ENCODE measurements at places on chromosomes 4 and X. TPM values are rescaled to one million over a fixed set of nuclear protein-coding genes. Genes with fewer than 3 reads are reported as not detected.

Gene KLHL4
- total RNA-seq = 2.7 TPM

GRCh38 chr4:179596621-179597020, 2154.4 kb upstream of the AGA start:
- no peaks in the 10 kb centered on the region for H3K36me3 ChIP-seq
- H3K4me3 ChIP-seq = no peak overlapping the region
- H3K4me1 ChIP-seq = peaks cover 2% of the 10 kb centered on the region
- H3K27me3 ChIP-seq = no peaks in the 10 kb centered on the region
- H3K27ac ChIP-seq = no peak overlapping the region

Gene WDR13
- total RNA-seq = 75.3 TPM

GRCh38 chrX:134753718-134754008, 95.4 kb upstream of the PLAC1 start:
- DNase-seq = no peak
- H3K36me3 ChIP-seq = peaks cover 2% of the 10 kb centered on the region
- no peaks in the 10 kb centered on the region for H3K27me3 ChIP-seq
- H3K4me3 ChIP-seq = no peak overlapping the region

Gene ADH7
- not detected for total RNA-seq

- no peaks in the 10 kb centered on the region for H3K27me3 ChIP-seq
- no peak for DNase-seq
- no peak overlapping the region for H3K4me3 ChIP-seq
- no peaks in the 10 kb centered on the region for H3K4me1 ChIP-seq
- no peaks in the 10 kb centered on the region for H3K36me3 ChIP-seq
Measured at GRCh38 chr4:3684546-3684945, 81.6 kb upstream of the ADRA2C start.

Gene DCHS2
- 0.91 TPM for total RNA-seq

GRCh38 chr4:56409511-56410090, 22.3 kb upstream of the AASDH start:
- no peak overlapping the region for H3K27ac ChIP-seq
- H3K4me3 ChIP-seq = no peak overlapping the region
- no peaks in the 10 kb centered on the region for H3K27me3 ChIP-seq

GRCh38 chr4:112655270-112655669, 18.3 kb downstream of the LARP7 start:
- DNase-seq = no peak
- no peaks in the 10 kb centered on the region for H3K4me1 ChIP-seq
- no peaks in the 10 kb centered on the region for H3K27me3 ChIP-seq
- peaks cover 6% of the 10 kb centered on the region for H3K36me3 ChIP-seq
- H3K4me3 ChIP-seq = no peak overlapping the region

Gene TMEM35A
- total RNA-seq = 9.1 TPM

Gene TNMD
- not detected for total RNA-seq

GRCh38 chr4:82890901-82891706, at the start of gene SEC31A:
Gene SEC31A, minus strand, starts transcription at chr4:82891153. Its CDS starts 9,217 bp downstream, at chr4:82881936.
- peak within 1 kb of the TSS; percentile 98 for H3K27ac ChIP-seq
- H3K27me3 ChIP-seq = no peaks in the 10 kb centered on the region
- peaks cover 49% of the 10 kb centered on the region for H3K4me1 ChIP-seq
- peaks cover 6% of the 10 kb centered on the region for H3K36me3 ChIP-seq
- H3K4me3 ChIP-seq = peak within 1 kb of the TSS; percentile 98

- no peak for DNase-seq
- no peaks in the 10 kb centered on the region for H3K27me3 ChIP-seq
- H3K27ac ChIP-seq = no peak overlapping the region
- H3K4me1 ChIP-seq = peaks cover 4% of the 10 kb centered on the region
- no peak overlapping the region for H3K4me3 ChIP-seq
Measured at GRCh38 chrX:52576946-52577345, 60.1 kb upstream of the XAGE1B start.

DNA sequence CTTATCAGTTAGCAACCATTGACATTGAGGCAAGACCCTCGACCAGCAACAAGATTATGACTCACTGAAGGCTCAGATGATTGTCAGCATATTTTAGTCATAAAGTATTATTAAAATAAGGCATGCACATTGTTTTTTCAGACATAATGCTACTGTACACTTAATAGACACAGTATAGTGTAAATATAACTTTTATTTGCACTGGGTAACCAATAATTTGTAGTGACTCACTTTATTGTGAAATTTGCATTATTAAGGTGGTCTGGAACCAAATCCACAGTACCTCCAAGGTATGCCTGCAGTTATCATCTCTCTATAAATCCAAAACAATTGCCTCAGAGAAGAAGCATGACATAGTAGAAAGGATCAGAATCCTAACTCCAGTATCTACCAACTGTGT, 330.1 kb upstream of the SMIM31 start:
- H3K27ac ChIP-seq = no peak overlapping the region
- no peaks in the 10 kb centered on the region for H3K4me1 ChIP-seq
- DNase-seq = no peak
- H3K27me3 ChIP-seq = no peaks in the 10 kb centered on the region

DNA sequence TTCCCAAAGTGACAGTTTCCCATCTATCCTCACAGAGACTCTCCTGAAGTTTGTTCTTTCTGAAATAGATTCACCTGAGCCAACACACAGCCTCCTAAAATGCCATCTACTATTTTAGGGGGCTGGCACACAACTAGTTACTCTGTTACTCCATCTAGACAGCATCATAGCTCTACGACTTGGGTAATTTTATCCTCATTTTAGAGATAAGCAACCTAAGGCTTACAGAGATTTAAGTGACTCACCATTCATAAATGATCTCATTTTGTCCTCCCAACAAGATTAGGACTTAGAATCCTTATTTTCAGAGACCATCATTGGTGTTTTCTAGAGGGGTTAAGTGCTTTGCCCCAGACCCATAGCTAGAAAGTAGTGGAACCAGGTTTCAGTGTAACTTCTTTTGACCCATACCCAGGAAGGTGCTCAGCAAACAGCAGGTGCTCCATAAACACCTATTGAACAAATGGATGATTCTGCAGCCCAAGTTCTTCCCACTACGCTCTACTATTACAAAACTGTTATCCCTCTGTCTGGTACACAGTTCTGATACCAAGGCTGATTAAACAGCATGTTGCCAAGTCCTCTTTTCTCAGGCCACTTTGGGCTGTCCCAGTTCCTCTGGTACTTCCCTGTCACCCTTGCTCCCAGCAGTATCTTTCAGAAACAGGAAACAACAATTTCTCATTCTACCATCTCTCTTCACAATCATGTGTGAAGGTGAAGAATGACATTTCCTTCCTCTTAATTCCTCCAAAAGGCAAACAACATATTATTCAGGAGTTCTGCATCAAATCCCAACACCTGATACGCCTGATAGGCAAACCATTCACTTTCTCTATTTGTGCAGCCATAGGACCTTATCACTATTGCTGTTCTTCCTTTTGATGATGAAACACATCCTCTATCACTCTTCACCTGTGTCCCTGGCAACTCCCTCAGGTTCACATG, 304.7 kb upstream of the TAPT1 start:
- H3K27ac ChIP-seq = no peak overlapping the region
- H3K36me3 ChIP-seq = peaks cover 3% of the 10 kb centered on the region
- no peak for DNase-seq
- H3K27me3 ChIP-seq = no peaks in the 10 kb centered on the region
- H3K4me1 ChIP-seq = no peaks in the 10 kb centered on the region

Data from neural crest cell (in vitro differentiated cells).